ENCODE measurements at places on chromosomes 12 and 14.

DNA sequence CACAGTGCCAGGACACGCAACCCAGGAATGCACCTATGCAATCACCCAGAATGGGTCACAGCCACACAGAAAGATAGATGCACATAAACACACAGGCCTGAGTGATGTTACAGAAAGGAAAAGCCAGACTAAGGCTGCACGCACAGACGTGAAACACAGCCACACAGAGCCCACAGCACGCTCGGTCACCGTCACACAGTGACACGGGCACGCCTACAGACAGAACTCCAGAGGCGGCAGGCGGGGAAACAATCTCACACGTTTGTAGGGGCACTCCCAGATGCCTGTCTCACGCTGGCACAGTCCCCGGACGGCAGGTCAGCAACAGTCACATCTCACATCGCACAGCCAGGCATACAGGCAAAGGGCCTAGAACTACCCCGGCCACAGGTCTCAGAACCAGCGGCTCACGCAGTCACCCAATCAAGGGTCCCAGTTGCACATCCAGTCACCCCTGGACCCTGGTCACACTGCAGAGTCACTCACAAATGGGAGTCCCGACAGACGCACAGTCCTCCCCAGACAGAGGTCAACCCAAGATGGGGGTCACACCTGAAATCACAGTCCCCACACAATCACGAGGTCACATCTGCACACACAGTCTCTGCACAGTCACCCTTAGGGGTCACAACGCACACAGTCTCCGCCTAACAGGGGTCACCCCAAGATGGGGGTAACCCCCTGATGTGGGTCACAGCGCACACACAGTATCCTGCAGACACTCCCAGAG is 790 bp downstream of the SSH1 start:
- peak; percentile 72 for DNase-seq

GRCh38 chr14:23514644-23514957 is 37.0 kb downstream of the ZFHX2 start:
- DNase-seq: no peak

- DNase-seq: peak; percentile 97
Observed at GRCh38 chr12:62724947-62725451, 210.0 kb downstream of the PPM1H start.

DNA sequence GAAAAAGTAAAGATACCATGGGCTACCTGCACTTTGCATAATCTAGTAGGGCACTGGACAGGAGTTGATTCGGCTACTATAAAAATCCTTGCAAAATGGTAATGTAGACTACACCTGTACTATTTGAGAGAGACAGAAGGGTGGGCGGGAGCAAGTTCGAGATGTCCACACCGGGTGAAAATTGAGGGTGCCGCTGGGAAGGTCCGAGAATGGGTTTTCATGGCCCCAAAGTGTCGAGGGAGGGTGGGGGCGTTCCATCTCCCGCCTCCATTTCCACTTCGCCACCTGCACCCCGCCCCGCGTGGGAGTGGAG is 648 bp downstream of the SNX6 start:
- no peak for DNase-seq

- DNase-seq: no peak
Observed at GRCh38 chr14:103502877-103503276, 19.8 kb downstream of the CKB start.

DNA sequence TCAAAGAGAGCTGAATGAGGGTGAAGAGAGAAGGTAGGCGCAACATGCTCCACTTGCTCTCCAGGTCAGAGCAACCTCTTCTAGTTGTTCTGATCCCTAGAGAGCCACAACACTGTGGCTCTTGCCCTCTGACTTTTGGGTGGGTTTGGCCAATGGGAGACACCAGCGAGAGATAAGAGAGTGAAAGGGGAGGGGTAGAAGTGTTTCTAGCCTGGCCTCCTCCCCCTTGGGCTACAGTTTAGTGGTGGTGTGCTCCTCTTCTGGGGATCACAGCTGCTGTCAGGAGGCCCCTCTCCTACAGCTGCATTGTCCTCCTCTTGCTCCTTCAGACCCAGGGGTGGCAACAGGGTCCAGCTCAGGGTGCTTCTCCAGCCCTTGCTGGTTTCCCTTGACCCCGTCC is 454.8 kb downstream of the FUT8 start:
- no peak for DNase-seq

DNA sequence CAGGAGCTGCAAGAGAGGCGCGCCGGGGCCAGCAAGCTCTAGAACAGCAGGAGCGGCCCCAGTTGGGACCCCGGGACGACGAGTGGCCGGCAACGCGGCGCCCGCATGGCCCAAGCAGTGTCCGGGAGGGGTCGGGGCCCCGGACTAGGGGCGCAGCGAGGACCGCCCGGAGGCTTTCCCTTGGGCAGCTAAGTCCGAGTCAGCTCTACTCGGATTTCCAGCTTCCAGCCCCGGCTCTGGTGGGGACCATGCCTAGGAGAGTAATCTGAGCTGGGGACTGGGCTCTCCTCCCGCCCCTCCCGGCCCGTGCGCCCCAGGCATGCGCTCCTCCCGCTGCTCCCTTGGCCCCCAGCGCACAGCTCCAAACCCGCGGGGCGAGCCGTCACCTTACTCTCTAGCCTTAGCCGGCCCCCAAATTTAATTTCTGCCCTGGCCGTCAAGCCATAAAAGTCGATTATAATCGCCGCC is 41.6 kb upstream of the CAPRIN2 start:
- DNase-seq: peak; percentile 83

DNA sequence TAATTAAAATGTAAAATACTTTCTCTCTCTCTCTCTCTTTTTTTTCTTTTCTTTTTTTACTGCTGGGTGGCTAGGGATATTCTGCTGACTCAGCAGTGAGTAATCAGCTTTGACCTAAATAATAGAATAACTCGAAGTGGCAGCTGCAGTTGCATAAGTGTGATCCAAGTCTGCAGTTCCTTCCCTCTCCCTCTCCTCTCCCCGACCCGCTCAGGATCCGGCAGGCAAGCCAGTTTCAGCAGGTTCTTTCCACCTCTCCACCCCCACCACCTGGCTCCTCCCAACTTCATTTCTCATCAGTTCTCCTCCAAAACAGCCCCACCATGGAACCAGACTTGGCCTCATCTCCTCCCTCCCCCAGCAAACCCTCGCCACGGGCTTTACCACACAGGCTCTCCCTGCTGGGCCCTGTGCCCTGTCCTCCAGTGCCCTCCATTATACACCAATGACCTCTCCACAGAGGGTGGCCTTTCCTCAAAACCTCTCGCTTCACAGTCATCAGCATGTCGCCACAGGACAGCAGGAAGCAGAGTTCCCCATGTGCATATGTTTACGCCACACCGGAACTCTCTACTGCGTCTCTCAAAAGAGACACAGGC is 22.4 kb downstream of the SLC7A8 start:
- DNase-seq: peak; percentile 73

- DNase-seq: no peak
Observed at GRCh38 chr14:24213866-24214662, 776 bp upstream of the CHMP4A start.

DNA sequence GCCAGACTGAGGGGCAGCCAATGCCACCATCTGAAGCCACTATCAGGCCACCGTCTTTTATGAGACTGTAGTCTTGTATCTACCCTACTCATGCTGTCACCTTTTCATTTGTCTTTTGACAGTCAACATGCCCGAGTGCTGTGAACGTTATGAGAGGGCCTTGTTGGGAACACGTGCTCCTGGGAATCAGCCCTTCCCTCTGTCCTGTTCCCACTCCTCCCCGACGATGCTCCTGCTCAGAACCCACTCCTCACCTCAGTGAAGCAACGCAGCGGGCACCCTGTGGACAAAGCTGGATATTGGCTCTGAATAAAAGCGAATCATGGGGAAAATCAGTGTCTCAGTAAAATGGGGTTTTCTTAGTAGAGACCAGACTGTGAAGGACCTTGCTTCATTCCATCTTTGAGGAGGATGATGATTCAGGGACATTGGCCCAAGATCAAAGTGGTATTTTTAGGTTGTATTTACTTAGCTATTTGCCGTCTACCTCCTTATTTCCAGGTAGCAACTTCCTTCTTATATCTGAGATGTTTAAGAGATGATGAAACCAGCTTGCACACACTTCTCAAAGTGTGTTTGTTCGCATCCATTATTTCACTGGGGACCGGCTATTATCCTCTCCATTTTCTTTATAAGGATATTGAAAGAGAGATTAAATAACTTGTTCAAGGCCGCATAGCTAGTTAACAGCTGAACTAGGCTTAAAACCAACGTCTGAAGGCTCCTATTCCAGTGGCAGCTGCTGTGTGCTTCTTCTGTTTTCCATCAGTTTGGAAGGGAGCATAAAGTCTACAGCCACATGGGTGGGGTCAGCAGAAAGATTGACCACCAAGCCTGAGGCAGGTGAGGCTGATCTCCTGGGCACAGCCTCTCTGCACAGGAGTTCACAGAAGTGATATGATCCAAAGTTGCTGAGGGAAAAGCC is 43.9 kb upstream of the CTDSP2 start:
- no peak for DNase-seq

GRCh38 chr14:103818870-103819269 is 28.5 kb downstream of the PPP1R13B start:
- no peak for DNase-seq

DNA sequence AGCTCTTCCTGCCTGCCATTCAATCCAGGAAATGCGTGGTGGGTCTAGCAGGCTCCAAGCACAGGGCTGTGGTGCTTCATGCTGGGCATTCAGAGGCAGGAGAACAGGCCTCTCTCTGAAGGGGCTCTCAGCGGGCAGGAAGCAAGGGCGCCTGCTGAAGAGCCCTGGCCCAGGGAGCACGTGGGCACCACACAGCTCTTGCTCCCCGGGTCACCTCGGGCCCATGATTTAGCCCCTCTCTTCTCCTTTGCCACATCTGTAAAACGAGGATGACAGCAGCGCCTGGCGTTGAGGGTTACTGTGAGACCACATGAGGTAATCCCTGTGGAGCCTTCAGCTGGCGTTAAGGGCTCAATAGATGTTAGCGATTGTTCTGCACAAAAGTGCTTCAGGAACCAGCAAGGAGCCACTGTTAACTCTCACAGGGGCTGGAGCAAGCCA is 37.6 kb upstream of the SPTLC2 start:
- no peak for DNase-seq

Measured in Daoy (cell line).